ENCODE measurements at places on chromosomes 11 and 22.
A peak's percentile ranks its signal among the peaks of the same experiment; 100 is the strongest.

DNA sequence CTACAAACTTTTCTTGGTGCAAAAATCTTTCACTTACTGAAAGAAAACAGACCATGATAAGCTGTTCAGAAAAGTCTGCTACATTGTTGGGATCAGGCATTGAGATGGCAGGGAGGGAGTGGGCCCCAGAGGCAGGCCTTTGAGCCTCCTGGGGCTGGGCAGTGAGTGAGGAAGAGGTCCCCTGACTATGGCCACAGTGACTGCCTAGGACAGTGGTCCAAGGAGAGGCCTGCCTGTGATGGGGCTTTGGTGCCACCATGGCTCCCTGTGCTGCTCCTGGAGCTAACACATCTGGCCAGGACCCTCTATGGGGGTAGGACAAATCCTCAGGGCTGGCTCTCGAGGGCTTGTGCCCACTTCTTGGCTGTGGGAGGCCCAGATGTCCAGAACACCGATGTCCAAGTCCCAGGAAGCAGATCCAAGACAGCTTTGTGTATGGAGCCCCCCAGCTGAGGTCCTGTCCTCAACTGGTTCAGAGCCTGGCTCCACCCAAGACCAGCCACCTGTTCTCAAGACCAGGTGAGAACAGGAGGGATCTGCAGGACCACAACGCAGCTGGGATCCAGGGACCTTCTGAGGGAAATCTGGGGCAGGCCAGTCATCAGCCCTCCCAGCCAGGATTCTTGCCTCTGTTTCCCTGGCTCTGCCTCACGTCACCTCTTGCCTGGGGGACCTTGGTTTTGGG lies 36.9 kb downstream of the PPM1F start:
- no peak for DNase-seq

DNA sequence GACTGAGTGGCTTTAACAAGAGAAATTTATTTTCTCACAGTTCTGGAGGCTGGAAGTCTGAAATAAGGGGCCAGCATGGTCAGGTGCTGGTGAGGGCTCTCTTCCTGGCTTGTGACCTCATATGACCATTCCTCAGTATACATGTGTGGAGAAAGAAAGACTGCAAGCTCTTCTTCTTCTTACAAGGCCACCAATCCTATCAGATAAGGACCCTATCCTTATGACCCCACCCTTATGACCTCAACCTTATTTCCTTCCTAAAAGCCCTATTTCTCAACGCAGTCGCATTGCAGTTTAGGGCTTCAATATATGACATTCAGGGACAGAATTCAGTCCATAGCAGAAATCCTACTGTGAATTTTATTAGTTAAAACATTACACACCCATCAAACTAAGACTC lies 124.4 kb upstream of the RAG2 start:
- DNase-seq, result no peak

DNA sequence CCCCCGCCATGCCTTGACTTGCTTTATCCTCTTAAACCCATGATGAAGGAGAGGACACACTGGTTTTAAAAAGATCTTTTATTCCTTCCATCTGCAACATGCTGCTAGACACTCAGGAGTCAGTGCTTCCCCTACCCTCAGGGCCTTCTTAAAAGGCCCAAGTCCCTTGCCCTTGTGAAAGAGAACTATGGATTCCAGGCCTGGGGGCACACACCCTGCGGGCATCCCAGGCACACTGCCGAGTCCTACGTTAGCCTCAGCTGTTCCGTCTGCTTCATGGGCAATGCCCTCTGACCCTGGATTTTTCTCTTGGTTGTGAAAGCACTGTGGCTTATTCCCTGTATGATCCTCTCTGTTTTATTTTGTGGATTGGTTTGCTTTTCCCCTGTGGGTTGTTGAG lies 35.1 kb upstream of the RAB1B start:
- DNase-seq, result no peak

DNA sequence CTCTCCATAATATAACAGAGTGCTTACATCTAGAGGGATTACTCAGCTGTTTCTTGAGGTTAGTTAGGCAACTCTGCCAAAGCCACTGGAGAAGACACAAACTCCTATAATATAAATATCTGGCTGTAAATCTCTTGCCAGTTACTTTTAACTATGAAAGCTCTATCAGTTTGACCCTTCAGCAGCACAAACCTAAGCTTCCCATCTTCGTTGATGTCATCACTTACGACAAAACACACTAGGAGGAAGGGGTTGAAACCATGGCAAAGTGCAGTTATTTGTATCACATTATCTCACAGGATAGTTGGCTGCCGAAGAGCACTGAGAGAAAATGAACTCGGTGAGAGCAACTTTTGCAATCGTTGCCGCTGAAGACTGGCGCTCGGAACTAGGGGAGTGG lies 922.1 kb downstream of the OPCML start:
- DNase-seq, result peak; percentile 78

DNA sequence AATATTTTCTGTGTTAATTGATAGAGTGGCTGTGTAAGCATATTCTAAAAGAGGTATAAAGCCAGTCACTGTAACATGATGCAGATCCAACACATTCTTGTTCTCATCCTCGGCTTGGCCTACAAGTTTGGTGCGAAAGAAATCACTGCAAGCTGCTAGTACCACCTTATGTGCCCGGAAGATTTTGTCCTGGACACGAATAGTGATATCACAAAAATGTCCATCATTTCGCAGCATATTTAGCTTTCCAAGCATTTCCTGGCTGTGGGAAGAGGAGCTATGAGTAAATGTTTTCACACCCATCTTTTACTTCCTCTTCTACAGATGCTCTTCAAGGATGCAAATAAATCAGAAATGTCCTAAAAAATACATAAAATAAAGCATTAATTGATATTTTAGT lies 53.1 kb downstream of the ZBTB44 start:
- DNase-seq, result no peak

DNA sequence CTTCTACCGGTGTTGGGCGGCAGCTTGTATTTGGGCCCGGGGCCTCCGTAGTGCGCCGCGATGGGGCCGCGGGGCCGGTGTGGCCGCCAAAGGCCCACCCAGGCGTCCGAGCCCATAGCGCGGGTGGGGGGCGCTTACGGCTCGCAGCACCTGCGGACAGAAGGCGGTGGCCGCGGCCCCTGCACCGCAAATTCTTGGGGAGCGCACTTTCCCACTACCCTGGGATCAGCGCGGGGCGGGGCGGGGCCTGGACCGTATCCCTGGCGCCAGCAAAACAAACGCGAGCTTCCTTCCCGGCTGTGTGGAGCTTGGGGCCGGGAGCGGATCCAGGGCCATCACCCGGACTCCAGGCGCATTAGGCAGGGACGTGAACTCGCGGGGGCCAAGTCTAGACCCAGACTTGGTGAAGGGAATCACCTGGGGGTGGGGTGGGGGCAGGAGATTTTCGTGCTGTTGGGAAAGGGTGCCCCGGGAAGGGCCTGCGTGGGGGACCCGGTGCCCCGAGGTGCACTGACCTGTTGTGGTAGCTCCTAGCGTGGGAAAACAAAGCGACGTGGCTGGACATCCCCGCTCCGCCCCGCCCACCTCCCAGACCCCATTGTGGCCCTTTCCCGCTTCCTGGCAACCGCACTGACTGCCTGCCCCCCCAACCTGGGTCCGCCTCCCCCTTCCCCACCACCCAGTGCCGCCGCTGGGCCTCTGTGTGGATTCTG lies 2.3 kb upstream of the TYMP start:
- peak; percentile 45 for DNase-seq

DNA sequence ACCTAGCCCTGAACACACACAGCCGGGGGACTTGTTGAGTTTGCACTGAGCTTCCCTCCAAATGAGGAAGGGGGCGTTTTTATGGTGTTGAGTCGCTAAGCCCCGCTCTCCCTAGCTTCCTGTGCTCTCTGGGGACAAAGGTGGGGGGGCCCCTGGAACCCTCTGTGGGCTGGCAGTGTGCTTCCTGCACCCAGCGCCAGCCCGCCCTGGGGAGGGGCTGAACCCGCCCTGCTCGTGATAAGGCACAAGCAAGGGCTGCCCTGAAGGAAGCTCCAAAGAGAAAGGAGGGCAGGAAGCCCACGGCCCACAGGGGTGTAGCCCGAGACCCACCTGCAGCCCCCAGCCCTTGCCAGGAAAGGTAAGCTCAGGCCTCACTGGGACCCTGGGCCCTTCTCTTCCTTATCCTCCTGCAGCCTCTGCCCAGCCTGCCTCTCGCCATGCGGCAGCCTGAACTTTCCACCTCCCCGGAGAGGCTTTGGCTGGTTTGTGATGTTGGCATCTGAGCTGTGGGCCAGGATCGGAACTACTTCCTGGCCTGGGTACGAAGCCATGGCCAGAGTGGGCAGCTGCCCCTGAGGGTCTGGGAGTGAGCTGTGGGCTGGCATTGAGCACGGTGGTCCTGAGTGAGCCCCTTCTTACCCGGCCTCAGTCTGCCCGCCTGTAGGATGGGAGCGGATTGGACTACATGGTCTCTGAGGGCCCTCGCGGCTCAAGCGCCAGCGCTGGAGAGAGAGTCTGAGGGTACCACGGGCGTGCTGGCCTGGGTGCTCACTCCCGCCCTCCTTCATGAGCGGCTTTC lies at the start of gene FERMT3:
Gene FERMT3 (plus strand): TSS at position 265 of the 799 bp plus-strand sequence. CDS start 644 bp downstream, outside the sequence.
- DNase-seq, result no peak

GRCh38 chr11:77758331-77758730 lies 62.2 kb downstream of the RSF1 start:
- no peak for DNase-seq

- DNase-seq, result peak; percentile 35
These were observed 12.3 kb downstream of the SMPD1 start for GRCh38 chr11:6402561-6402981.

DNA sequence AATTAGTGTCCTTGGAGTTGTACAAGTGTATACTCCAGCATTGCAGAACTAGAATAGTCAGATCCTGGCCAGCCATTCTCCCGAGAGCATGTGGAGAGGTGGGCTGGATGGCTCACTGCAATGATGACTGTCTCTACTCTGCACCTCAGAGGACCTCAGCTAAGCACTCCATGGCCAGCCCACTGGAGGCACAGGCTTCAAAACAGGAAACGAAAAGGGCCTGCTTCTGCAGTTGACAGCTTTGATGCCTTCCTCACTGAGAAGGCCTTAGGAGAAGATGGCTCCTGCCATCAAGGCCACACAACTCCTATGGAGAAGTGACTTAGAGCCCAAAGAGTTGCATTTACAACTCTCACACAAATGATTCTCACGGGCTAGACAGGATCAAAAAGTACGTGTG lies 9.1 kb downstream of the POLD4 start:
- no peak for DNase-seq

- DNase-seq, result peak; percentile 75
These were observed 33.0 kb upstream of the PITPNB start for GRCh38 chr22:27952091-27952490.

DNA sequence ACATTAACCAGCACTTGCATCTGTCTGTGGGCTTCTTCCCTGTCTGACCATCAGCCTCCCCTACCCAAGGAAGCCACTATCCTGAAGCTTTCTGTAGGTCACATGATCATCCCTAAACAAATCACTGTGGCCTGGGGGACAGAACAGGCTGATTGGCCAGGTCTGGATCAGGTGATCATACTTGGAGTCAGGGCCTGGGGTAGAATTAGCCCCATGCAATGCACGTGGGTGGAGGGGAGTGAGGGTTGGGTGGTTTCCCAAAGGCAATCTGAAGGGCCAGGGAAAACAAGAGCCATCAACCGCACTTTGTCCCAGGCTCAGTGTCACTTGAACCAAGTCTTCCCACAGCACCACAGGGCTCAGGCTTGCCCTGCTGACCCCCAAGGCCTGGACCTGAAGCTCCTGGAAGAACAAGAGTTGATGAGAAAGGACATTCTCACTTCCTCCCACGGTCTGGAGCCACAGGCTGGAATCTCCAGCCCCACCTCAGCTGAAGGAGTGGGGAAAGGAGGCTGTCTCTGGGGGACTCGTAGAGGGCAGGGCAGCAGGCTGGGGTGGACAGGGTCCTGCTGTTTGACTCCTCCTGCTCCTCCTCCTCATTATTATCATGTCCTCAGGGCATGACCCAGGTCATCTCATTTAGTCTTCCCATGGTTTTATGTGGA lies 31.5 kb upstream of the TSPAN18 start:
- no peak for DNase-seq

- peak; percentile 95 for DNase-seq
These were observed 34.0 kb downstream of the IRAG1 start for GRCh38 chr11:10659339-10660216.

- no peak for DNase-seq
These were observed 13.4 kb downstream of the CKAP5 start for GRCh38 chr11:46832511-46833214.

GRCh38 chr11:59206635-59207034 lies 6.1 kb downstream of the MPEG1 start:
- peak; percentile 23 for DNase-seq

- no peak for DNase-seq
These were observed 42.3 kb downstream of the SPATA19 start for GRCh38 chr11:133803026-133803425.

DNA sequence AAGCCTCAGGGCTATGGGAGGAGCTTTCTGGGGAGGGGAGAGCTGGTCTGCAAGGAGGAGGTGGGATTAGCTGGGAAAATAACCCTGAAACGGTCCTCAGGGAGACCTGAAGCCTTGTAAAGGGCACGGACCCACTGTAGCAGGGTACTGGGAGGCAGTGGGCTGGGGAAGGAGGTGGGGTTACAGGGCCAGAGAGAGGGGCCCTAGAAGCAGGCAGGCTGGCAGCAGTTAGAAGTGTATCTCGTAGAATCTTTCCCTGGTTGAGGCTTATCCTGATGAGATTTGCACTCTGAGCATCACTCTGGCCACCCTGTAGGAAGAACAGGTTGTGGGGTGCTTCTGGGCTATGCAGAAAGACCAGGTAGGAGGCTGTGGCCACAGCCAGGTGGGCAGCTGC lies 29.6 kb downstream of the FBLN1 start:
- DNase-seq, result no peak

DNA sequence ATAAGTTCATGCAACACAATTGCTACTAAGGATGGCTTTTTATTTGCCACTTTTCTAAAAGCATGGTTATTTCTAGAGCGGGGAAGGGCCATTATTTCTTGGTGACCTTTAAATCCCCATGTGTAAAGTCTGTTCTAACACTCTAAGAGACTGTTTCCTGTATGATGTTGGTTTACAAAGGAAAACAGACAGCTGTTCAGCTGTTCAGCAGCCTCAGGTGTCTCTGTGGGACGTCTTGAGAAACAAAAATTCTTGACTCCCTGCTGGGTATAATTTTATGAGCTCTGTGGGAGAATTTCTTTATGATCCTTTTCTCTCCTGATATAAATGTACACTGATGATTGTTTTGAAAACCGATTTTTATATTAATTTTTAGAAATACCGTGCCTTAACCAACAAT lies 13.9 kb downstream of the MUC15 start:
- no peak for DNase-seq

GRCh38 chr11:88208745-88209144 lies 33.5 kb upstream of the RAB38 start:
- DNase-seq, result no peak

GRCh38 chr11:134841411-134841810 lies 429.4 kb upstream of the B3GAT1 start:
- DNase-seq, result no peak

- peak; percentile 59 for DNase-seq
These were observed 58.2 kb downstream of the ACER3 start for GRCh38 chr11:76918941-76919386.
